Activated CD4-positive, alpha-beta T cell treated with anti-CD3 and anti-CD28 coated beads for 48 hours (primary cell): ENCODE measurements at places on chromosomes 3 and 15.

DNA sequence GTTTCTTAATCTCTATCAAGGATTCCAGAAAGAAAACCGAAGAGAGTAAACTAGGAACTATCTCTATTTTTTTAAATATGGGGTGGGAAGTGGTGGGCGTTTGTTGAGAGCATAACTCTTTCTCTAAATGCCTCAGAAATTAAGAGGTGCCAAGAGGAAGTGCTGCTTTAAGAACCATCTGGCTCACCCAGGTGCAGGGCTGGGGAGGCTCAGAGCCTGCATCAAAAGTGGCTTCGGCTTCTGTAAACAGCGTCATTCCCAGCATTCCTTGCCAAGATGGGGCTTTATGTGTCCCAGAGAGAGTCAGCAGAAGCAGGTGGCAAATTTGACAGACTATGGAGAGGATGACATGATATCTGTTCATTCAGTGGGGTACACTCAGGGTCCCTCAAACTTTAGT, 123.3 kb upstream of the BFSP2 start:
- DNase-seq, result no peak

GRCh38 chr3:87309601-87310000, 33.2 kb upstream of the POU1F1 start:
- no peak for DNase-seq

GRCh38 chr15:66023311-66023972, 154.2 kb downstream of the RAB11A start:
- no peak for DNase-seq

- DNase-seq, result peak; percentile 44
These were observed 45.6 kb upstream of the LDHAL6B start for GRCh38 chr15:59160880-59161593.

DNA sequence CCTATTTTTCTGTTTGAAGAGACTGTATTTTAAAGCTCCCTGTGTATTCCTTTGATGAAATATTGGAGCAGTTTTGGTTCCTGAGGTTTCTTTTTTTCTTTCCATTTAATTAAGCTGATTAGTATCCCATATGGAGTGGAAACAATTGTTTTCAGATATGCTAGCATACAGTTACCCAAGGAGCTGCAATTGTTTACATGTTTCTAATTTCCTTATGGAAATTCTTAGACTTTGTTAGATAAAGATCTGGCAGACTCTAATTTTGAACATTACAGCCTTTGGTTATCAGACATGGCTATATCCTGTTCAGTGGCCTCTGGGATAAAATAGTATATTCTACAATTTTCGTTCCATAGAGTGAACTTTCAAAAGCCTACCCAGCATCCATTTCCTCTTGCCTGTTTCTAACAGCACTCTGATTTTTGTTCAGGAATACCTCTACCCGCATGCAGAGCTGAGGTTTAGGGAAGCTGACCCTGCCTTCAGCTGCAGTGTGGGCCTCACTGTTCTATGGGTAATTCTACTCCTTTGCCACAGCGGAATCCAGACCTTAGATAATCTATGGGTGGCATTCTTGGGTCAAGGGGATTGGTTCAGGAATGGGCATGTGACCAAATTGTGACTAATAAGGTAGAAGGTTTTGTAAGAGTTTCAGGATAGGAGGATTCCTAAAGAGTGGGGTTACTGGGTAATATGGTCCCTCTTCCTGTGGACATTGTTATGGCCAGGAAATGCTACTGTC, 161.1 kb upstream of the ANKRD28 start:
- DNase-seq, result no peak

DNA sequence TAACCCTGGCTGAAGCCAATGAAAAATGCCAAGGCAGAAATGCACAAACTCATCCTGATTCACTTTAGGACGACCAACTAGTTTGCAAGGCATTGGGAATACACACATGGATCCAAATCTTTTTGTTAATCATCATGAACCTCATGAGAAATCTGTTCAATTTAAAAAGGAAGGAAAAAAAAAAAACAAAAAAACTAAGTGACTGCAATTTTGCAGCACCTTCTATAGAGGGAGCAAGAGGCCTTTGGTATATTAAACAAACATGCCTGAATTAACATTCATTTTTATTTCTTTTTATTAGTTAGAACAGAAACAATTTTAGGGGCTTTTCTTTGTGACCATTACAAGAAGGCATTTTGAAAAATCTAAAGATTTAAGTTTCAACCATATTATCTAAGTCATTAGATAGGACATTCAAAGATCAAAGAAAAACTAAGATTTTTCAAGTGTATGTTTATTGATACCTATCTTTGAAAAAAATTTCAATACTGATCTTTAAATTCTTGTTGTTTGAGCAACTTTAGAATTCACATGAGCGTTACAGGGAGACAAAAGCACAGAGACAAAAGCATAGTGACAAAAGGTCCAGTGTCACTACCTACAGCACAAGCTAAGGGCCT, 182.4 kb downstream of the CBLB start:
- DNase-seq, result no peak

GRCh38 chr15:48318131-48318530, 13.1 kb upstream of the DUT start:
- no peak for DNase-seq
